Suprapubic skin (tissue), 4 donors: ENCODE measurements at places on chromosomes 6 and 20.

DNA sequence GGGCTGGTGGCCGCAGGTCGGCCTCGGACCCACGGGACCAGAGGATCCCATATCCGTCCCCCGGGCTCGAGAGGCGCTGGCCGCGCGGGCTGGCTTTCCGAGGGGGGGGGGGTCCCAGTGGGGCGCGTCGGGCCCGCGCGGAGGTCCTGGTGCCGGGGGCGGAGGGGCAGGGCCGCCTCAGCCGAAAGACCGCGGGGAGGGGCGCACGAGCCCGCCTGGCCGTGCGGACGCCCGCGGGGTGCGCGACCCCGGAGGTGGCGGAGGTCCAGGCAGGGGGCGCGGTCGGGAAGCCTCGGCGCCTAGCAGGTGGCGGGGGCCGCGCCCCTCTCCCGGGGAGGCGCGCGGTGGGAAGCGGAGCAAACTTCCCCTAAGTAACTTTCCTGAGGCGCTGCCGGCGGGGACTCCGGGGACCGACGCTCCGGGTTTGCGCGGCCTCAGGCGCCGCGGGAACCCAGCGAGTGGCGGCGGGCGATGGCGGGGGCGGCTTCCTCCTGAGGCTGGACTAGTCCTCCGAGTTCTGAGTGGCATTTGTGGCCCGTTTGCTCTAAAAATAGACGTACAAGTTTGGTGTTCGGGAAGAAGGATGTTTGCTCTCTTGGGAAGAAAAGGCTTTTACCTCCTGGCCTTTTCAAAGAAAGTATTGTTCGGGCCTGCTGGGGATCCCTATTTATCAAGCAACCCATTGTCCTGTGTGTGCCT lies 26.5 kb upstream of the BTBD3 start:
- DNase-seq: peak; percentile 70
- peak overlapping the region; percentile 99 for H3K4me3 ChIP-seq
- no peaks in the 10 kb centered on the region for H3K27me3 ChIP-seq
- H3K36me3 ChIP-seq: no peaks in the 10 kb centered on the region
- peak overlapping the region; percentile 97 for H3K27ac ChIP-seq
- H3K4me1 ChIP-seq: peaks cover 45% of the 10 kb centered on the region

DNA sequence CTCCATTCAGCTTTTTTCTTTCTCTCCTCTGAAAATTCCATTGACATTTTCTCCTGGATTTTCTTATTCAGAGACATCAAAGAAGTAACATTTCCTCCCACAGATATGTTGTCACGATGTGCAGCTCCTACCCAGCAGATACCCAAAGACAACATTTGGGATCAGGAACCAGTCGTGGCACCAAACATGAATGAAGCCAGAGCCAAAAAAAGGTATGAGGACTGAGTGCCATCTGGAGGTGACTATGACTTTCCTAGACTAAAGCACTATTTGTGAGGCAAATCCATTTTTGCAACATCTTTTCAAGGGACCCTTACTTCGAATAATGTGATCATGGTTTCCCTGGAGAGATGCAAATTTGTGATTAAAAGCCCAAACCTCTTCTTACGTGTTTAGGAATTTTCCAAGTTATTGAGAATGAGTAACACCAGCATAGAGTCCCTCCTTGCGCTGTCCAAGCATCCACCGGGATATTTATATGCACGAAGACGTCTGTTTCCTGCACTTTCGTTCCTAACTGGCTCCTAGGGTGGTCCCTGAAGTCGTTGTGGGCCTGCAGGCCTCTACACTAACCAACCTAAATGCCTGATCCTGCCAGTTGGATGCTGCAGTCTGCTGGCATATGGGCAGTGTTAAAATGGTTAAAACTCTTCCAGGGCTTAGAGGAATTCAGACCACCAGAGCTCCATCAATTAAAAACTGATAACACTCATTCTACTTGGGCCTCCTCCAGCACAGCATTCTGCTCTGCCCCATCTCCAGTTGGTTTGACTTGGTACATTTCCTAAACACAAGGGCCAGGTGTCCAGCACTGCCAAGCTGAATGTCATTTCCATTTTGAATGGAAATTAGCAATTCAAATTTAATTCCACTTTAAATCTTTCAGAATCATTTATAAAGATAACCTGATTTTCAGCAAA lies 256.6 kb downstream of the C6orf118 start:
- no peak overlapping the region for H3K27ac ChIP-seq
- no peak for DNase-seq
- H3K27me3 ChIP-seq: no peaks in the 10 kb centered on the region
- no peaks in the 10 kb centered on the region for H3K36me3 ChIP-seq

DNA sequence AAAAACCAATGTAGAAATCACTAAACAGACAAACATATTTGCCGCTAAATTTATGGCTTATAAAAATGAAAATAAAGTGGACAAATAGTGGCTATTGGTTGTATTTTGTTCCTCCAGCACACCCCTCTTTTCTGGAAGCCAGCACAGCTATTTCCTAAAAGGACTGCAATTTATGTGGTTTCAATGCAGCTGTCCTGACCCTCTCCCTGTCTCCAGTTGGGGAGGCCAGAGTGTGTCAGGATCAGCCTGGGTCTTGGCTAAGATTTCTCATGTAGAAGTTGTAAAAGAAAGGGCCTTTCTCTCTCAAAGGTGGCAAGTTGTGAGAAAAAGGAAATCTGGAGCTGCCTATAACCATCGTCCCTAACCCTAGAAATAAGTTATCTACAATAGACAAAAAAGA lies 165.6 kb downstream of the ALDH8A1 start:
- no peak overlapping the region for H3K4me3 ChIP-seq
- H3K36me3 ChIP-seq: no peaks in the 10 kb centered on the region
- no peak overlapping the region for H3K27ac ChIP-seq
- peaks cover 12% of the 10 kb centered on the region for H3K4me1 ChIP-seq

- H3K36me3 ChIP-seq: no peaks in the 10 kb centered on the region
- peaks cover 13% of the 10 kb centered on the region for H3K27me3 ChIP-seq
- H3K4me1 ChIP-seq: peaks cover 6% of the 10 kb centered on the region
- DNase-seq: no peak
- H3K4me3 ChIP-seq: no peak overlapping the region
Measured at GRCh38 chr6:107629548-107630129, 139.7 kb downstream of the SOBP start.

- no peaks in the 10 kb centered on the region for H3K36me3 ChIP-seq
- no peak overlapping the region for H3K4me3 ChIP-seq
- no peaks in the 10 kb centered on the region for H3K27me3 ChIP-seq
- DNase-seq: no peak
- H3K4me1 ChIP-seq: no peaks in the 10 kb centered on the region
Measured at GRCh38 chr6:70119218-70119835, 183.6 kb downstream of the COL9A1 start.

DNA sequence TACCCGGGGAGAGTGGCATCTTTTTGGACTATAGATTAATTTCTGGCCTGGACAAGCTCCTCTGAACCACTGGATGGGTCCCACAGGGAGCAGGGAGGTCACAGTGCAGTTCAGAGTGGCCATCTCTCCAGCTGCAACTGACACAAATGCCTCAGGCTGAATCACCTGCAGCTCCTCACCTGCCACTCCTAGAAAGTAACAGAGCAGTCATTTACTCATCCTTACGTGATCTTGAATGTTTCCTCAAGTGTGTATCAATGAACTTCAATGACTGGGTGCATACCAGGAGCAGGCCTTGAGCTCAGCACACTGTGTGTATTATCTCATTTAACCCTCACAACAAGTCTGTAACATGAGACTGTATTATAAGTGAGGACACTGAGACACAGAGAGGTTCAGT lies 40.0 kb upstream of the SIRPG start:
- no peaks in the 10 kb centered on the region for H3K4me1 ChIP-seq
- peaks cover 21% of the 10 kb centered on the region for H3K27me3 ChIP-seq
- no peak overlapping the region for H3K27ac ChIP-seq
- H3K4me3 ChIP-seq: no peak overlapping the region
- DNase-seq: no peak

- H3K36me3 ChIP-seq: no peaks in the 10 kb centered on the region
- DNase-seq: no peak
- H3K4me3 ChIP-seq: no peak overlapping the region
- no peaks in the 10 kb centered on the region for H3K4me1 ChIP-seq
Measured at GRCh38 chr6:72559067-72559466, 62.8 kb upstream of the KCNQ5 start.

- H3K27me3 ChIP-seq: no peaks in the 10 kb centered on the region
- H3K27ac ChIP-seq: no peak overlapping the region
- no peak for DNase-seq
- no peak overlapping the region for H3K4me3 ChIP-seq
- no peaks in the 10 kb centered on the region for H3K36me3 ChIP-seq
- no peaks in the 10 kb centered on the region for H3K4me1 ChIP-seq
Measured at GRCh38 chr6:88236612-88237360, 70.6 kb upstream of the CNR1 start.

DNA sequence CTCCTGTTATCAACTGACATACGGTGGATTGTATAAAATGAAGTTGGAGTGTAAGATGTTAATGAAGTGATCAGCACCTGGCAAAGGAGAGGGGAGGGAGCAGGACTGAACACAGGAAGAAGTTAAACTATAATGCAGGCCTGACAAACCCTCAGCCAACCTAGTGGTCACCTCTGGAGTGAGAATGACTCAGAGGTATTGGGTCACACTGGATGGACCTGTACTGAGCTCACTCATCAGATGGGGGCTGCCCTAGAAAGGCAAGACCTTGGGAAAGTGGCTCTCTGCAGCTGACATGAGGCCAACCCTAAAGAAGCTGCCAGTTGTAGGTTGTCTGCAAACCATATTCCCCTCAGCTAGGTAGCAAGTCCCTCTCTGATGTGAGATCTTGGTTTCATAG lies 193.3 kb upstream of the HTR1E start:
- DNase-seq: no peak
- no peaks in the 10 kb centered on the region for H3K36me3 ChIP-seq
- no peaks in the 10 kb centered on the region for H3K4me1 ChIP-seq
- no peak overlapping the region for H3K27ac ChIP-seq

GRCh38 chr6:282867-283416 lies 9.3 kb upstream of the DUSP22 start:
- peaks cover 7% of the 10 kb centered on the region for H3K4me1 ChIP-seq
- H3K27me3 ChIP-seq: no peaks in the 10 kb centered on the region
- H3K4me3 ChIP-seq: no peak overlapping the region
- H3K27ac ChIP-seq: no peak overlapping the region
- H3K36me3 ChIP-seq: no peaks in the 10 kb centered on the region

DNA sequence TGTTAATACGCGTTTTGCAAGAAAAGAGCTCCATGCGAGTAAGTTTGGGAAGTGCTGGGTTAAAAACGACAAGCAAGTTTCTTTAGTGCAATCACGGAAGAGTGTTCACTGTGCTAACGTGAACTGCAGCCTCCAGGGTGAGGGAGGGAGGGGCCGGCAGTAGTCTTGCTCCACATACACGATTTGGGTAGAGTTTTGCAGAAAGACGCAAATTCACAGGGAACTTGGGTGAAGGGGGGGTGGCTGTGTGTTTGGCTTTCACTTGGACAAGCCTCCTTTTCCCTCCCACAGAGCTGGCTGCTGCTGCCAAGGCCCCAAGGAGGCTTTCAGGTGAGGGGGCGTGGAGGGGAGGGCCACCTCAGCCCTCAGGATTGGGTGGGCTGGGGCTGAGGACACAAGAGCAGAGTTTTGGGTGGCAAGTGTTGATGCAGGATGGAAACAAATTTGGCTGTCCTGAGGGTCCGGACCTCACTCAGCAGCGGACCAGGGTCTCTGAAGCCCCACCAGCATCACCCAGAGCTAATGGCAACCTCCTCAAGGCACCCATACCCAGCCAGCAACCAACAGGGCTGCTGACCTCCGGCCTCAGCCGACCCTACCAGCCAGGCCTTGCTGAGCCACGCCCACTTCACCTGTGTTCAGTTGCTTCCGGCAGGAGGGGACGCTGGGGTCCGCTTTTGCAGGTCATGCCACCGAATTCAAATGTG lies 204.5 kb downstream of the ERMARD start:
- H3K4me1 ChIP-seq: peaks cover 17% of the 10 kb centered on the region
- H3K36me3 ChIP-seq: no peaks in the 10 kb centered on the region
